ENCODE measurements at places on chromosomes 1 and 21.

DNA sequence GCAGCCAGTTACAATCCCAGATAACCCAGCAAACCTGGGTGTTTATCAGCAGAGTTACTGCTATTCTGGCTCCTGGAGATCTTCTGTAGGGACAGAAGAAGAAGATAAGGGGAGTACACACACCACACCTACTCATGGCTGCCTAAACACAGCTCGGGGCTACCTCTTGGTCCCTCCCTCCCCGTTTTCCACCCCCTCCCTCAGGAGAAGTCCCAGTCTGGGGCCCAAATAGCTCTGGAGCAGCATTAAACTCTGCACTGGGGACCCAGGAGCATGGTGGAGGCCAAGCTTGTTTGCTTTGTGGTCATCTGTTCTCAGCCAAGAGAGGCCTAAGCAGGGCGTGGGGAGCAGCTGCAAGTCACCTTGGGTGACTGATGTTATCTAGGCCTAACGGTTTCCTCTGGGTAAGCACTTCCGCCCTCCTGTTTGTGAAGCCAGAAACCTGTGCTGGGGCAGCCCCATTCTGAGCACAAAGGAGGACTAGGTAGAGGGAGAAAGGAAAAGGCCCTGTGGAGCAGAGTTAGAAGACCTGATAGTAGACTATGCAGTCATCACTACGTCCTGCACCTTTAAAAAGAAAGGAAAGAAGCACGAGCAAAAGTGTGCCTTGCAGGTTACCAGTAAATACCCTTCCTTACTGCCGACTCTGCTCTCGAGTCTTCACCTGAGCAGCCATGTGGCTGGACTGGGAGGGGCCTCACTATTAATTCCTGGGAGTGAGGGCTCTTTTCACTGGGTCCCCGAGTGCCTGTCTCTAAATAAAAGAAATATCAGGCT lies 2.0 kb upstream of the RCSD1 start:
- DNase-seq: peak; percentile 84

GRCh38 chr1:234525099-234525799 lies 46.3 kb upstream of the TARBP1 start:
- DNase-seq: no peak

GRCh38 chr1:41673806-41674205 lies 189.3 kb upstream of the EDN2 start:
- DNase-seq: peak; percentile 73

GRCh38 chr21:33149181-33149580 lies 79.2 kb downstream of the OLIG1 start:
- no peak for DNase-seq

- DNase-seq: no peak
These were observed 17.8 kb upstream of the CNR2 start for GRCh38 chr1:23930861-23931490.

GRCh38 chr1:85867189-85867588 lies 159.0 kb upstream of the ZNHIT6 start:
- DNase-seq: no peak

GRCh38 chr1:6118415-6118814 lies 61.7 kb downstream of the CHD5 start:
- DNase-seq: no peak

DNA sequence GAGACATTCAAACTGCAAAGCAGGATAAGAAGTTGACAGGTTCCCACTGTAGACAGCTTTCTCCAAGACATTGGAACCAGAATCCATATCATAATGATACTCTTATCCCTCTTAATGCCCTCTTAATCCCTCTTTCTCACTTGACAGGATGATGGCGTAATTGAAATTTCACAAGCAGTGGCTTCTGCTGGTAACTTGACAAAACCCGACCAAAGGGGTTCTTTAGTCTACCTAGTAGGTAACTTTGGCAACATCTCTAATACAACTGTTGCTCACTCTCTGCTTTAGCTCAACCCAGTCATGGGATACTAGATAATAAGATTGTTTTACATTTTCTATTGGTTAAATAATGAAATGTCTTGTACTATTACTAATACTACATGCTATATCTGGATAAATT lies 34.7 kb downstream of the S100A10 start:
- no peak for DNase-seq

DNA sequence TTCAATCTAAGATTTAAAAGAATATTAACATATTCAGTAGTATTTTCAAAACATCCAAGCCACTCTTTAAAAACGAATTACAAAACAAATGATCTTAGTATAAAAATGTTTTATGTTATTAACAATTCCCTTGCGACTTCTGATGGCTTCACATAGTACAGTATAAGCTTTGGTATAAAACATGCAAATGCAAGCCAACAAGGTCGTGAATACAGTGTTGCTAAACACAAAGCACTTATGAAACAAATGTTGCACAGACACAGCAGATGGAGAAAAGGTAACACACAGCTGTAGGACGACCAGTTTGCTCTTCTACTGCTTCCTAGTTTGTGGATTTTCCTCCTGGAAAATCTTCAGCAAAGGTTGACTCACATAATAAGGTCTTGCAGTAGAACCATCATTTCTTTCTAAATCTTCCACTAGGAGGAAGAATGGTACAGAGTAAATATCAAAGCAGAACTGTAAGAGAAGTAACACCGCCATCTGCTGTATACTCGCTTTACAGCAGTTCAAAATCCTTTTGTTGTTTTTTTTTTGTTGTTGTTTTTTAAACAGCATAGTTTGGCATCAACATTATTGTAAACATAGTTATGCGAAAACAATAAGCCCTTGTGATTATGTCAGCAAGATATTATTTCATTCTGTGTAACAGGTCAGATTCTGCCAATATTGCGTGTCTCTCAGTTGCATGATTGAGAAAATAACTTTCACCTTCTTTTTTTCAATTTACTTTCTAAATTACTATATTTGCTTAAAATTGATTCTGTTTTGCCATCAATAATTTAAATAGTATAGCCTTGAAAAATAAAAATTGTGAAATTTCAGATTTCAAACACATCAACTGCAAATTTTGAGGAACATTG lies 69.5 kb downstream of the LHX8 start:
- no peak for DNase-seq

- DNase-seq: no peak
These were observed 51.3 kb upstream of the GFI1 start for GRCh38 chr1:92538048-92538412.

- no peak for DNase-seq
These were observed 12.8 kb upstream of the RIPK4 start for GRCh38 chr21:41779659-41780058.

- DNase-seq: no peak
These were observed 92.5 kb upstream of the CAMK1G start for GRCh38 chr1:209491031-209491430.

- DNase-seq: no peak
These were observed 6.9 kb downstream of the USP48 start for GRCh38 chr1:21775985-21776562.

GRCh38 chr1:76840278-76840677 lies 27.0 kb upstream of the ST6GALNAC5 start:
- DNase-seq: no peak

- no peak for DNase-seq
These were observed 415.7 kb upstream of the DAB1 start for GRCh38 chr1:57839526-57839925.

GRCh38 chr1:214662223-214662785 lies 59.3 kb downstream of the CENPF start:
- DNase-seq: no peak

GRCh38 chr1:65036570-65037051 lies 70.3 kb upstream of the JAK1 start:
- no peak for DNase-seq

DNA sequence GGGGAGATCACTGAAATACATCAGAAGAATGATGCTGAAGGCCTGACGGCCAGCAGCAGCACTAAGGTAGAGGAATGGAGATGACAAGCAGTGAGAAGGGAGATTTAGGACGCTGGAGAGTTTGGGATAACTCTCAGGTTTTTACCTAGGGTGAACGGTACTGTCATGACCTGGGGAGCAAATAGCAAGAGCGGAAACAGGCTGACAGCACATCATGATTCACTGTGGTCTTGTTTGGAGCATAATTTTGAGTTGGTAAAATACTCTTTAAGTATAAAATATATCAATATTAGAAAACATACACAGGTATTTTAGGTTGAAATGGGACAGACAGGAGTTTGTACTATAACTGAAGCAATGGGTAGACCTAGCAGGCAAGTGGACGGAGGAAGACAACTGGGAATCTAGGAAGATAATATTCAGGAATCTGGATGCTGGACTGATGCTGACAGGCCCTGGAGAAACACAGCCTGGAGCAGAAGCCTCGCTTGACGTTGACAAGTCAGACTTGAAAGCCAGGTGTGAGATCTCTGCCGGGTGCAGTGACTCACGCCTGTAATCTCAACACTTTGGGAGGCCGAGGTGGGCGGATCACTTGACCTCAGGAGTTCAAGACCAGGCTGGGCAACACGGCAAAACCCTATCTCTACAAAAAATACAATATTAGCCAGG lies 33.3 kb downstream of the ALG14 start:
- no peak for DNase-seq

GRCh38 chr1:205523891-205524793 lies 19.7 kb downstream of the CDK18 start:
- peak; percentile 70 for DNase-seq

DNA sequence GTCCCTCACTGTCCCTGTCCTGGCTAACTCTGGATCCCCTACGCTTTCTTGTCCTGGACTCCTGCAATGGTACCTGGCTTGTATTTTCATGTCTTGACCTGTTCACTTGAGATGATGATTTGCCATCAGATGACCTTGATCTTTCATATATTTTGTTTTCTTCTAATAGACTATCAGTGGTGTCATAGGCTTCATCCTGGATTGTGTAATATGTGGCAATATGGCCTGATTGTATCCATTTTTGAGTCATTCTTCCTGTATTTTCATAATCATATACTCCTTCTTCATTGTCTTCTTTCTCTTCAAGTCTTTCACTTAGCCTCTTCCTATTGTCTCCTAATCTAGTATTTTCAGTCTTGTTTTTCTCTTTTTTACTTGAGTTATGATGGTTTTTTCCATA lies 11.1 kb downstream of the FLG start:
- DNase-seq: no peak

DNA sequence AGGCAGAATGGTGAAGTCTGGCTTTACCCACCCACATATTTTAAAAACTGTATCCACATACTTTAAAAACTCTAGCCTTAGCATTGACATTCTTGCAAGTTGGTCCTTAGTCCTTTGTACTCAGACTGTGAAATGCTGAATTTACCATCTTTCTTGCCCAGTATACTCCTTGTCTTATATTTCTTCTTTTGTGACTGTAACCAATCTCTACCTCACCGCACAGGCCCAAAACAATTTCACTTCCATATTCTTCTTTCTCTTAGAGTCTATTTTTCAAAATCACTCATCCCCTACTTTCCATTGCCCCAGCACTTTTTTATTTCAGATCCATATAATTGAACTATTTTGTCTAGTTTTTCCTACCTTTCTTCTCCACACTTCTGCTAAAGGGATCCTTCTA lies 892.4 kb upstream of the B3GALT2 start:
- DNase-seq: no peak

GRCh38 chr1:157504646-157505045 lies 47.7 kb downstream of the FCRL5 start:
- no peak for DNase-seq

DNA sequence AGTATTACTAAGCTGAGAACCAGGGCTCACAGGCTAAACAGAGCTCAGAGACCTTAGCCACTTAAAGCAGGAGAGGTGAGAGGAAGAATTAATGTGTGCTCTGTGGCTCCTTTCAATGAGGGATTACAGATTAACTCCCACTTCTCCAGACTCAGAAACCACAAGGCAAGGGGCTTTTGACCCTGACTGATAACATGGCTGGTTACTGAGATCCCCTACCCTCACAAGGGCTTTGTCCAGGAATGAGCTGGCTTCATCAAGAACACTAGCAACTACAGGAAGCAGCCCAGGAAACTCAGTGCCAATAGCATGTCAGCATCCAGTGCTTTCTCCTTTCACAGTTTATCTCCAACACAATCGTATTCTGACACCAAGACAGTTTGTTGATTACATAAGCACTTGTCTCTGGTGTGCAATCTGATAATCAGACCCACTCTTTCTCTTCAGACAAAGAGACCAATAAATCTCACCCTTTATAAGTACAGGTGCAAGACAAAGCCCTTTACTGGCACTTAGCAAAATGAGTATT lies 38.8 kb downstream of the ERI3 start:
- no peak for DNase-seq

DNA sequence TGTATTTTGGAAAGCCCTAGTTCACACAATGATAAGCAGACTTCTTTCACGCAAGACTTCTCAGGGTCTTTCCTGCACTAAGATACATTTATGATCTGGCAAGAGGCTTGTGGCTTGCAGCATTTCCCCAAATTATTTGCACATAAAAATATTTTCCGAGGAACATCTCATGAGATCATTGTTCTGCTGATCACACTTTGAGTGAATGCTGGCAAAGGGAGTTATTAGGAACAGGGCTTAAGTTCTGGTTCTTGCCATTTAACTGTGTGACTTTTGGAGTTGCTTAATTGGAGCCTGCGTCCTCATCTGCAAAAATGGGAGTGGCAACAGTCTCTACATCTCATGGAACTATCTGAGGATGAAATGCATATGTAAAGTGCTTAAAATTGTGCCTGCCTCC lies 50.2 kb downstream of the GADD45A start:
- no peak for DNase-seq

DNA sequence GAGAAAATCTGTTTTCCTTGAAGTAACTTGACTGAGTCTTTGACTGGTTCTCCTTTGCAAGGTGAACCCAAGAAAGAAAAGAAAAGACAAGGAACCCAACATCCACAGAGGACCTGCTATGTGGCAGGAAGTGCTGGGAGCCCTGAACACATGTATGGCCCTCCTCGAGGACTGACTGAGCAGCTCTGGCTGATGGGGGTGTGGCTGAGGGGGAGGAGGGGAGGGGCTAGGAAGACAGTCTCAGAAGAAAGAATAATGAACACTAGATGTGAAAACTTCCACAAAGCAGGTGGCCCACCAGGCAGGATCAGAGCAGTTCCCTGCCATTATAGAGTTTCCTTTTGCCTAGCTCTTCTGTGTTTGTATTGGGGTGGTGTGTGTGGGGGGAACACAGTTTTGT lies 26.1 kb downstream of the NENF start:
- no peak for DNase-seq

DNA sequence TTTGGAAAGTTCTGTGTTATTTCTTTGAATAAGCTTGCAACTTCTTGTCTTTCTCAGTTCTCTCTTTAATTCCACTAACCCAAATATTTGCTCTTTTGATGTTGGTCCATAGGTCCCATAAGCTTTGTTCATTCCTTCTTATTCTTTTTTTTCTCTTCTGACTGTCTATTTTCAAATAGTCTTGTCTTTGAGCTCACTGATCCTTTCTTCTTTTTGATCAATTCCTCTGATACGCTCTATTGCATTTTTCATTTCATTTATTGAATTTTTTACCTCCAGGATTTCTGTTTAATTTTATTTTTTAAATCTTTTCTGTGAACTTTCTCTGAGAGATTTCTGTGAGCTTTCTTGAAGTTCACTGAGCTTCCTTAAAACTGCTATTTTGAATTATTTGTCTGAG lies 486.6 kb downstream of the KIF26B start:
- DNase-seq: no peak

DNA sequence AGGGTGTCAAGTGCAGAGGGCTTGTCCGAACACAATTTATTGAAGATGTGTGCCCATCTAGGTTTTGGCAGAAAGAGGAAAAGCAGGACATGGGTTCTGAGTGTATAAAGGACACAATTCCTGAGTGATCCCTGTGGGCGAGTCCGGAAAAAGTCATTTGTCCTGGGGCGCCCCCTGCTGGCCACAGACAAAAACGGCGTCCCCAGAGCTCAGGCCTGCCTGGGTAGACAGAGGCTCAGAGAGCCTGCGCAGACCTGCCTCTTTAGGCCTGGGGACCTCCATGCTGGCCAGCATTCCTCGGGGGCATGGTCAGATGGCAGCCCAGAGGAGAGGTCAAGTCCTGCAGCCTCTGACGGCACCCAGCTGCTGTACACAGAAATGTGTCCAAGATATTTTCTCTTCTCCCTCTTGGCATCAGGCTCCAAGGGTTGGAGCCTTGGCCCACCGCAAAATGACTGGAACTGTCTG lies 65.5 kb upstream of the LRP8 start:
- peak; percentile 70 for DNase-seq

All from CD4-positive, alpha-beta T cell treated with Interleukin-4 for 1 hour (primary cell).